HCT116 (cell line): ENCODE measurements at places on chromosomes 5 and 9. TPM values are rescaled to one million over a fixed set of nuclear protein-coding genes. Genes with fewer than 3 reads are reported as not detected.

CTSV gene
- total RNA-seq, result 15.5 TPM

PAM gene
- 257 TPM for total RNA-seq

SH3PXD2B gene
- total RNA-seq, result 27.5 TPM

C1QTNF2 gene
- total RNA-seq, result 0.15 TPM

GCNT1 gene
- total RNA-seq, result 5.8 TPM

KCNV2 gene
- not detected for total RNA-seq

SPATA31D4 gene
- total RNA-seq, result not detected

DNA sequence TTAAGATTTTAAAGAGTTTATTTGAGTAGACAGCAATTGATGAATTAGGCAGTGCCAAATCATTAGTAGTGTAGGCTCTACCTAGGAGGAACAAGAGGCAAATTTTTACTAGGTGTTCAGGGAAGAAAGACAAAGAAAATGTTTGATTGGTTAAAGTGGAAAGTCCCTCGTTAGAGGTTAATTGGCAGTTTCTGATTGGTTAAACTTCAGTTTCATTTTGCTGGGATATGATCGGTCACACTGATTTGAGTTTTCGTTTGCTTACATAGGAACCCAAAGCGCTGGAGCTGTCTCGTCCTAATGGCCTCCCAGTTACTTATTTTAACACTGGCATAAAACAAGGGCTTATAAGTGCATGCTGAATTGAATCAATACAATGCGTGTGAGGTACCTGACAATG is 15.1 kb downstream of the DMAC1 start:
- no peak overlapping the region for H3K4me3 ChIP-seq
- DNase-seq, result no peak
- H3K27ac ChIP-seq, result no peak overlapping the region
- no peaks in the 10 kb centered on the region for H3K27me3 ChIP-seq

- H3K27me3 ChIP-seq, result peaks cover 14% of the 10 kb centered on the region; the same call in 1 of the 2 replicates
- no peak within 1 kb of the TSS for H3K4me3 ChIP-seq
- H3K27ac ChIP-seq, result no peak within 1 kb of the TSS
- H3K4me1 ChIP-seq, result no peaks in the 10 kb centered on the region
Measured at GRCh38 chr5:55102348-55102747, at the start of gene GZMA. Gene GZMA, plus strand, starts transcription at chr5:55102646. Its CDS starts 37 bp downstream, at chr5:55102683.

DNA sequence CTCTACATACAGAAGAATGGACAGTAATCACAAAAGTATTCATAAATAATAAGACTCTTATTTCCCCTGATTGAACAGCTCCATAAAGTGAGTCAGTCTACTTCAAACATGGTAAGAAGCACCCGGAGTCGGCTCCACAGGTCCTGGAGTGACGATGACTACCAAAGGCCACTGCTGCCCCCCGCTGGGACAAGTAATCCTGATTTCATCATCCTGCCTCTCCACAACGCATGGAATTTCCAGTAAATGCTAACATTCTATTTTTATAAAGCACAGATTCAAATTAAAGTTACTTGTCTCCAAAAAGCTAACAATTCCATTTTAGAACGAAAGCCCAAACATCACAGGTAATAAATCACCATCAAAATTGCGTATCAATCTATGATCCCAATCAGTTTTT is 16.2 kb downstream of the ATPSCKMT start:
- no peak overlapping the region for H3K4me3 ChIP-seq
- DNase-seq, result peak; percentile 75
- peaks cover 32% of the 10 kb centered on the region for H3K4me1 ChIP-seq
- no peaks in the 10 kb centered on the region for H3K36me3 ChIP-seq
- H3K27me3 ChIP-seq, result no peaks in the 10 kb centered on the region

GRCh38 chr5:93599001-93599379 is 16.0 kb downstream of the NR2F1 start:
- DNase-seq, result no peak
- peaks cover 15% of the 10 kb centered on the region for H3K4me1 ChIP-seq
- no peaks in the 10 kb centered on the region for H3K36me3 ChIP-seq
- no peak overlapping the region for H3K4me3 ChIP-seq

- peak overlapping the region; percentile 99 for H3K27ac ChIP-seq
- H3K4me3 ChIP-seq, result peak overlapping the region; percentile 60
- H3K27me3 ChIP-seq, result no peaks in the 10 kb centered on the region
Measured at GRCh38 chr9:129139233-129139992, 28.2 kb downstream of the PTPA start.

DNA sequence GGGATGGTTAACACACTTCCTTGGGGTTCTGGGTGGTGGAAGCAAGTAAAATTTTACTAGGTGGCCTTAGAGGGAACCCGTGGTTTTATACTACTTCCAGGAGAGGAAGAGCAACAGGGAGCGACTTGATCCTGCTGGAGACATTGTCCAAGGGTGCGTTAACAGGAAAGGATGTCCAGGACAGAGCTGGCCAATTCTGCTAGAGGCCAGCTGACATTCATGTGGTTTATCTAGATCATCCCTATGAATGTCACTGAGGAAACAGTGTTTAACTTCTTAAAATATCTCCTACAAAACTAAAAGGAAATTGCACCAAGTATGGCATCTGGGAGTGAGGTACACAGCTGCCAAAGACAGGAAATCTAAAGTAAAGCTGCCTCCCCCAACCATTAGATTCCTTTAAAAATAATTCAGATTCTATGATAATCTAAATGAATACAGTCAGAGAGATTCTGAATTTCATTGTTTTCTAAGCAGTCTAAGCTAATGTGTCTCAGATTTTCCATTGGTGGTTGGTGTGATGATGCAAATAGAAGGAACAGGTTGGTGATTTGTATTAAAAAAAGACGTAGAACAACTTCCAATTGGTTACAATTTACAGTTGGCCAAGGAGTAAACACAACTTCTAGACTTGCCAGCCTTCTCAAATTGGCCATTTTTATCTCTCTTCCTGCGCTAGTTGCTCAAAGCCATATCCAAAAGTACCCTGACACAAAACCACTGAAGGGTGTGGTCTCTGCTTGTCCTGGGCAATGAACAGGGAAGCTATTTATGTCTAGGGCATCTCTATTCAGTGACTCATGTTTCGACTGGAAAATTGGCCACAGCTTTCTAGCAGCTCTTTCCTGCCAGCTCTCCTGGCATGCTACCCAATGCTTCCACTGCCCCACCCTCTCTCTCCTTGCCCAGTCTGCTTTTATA is 574.7 kb upstream of the MEF2C start:
- H3K27me3 ChIP-seq, result no peaks in the 10 kb centered on the region
- peak; percentile 86 for DNase-seq
- no peaks in the 10 kb centered on the region for H3K36me3 ChIP-seq

DNA sequence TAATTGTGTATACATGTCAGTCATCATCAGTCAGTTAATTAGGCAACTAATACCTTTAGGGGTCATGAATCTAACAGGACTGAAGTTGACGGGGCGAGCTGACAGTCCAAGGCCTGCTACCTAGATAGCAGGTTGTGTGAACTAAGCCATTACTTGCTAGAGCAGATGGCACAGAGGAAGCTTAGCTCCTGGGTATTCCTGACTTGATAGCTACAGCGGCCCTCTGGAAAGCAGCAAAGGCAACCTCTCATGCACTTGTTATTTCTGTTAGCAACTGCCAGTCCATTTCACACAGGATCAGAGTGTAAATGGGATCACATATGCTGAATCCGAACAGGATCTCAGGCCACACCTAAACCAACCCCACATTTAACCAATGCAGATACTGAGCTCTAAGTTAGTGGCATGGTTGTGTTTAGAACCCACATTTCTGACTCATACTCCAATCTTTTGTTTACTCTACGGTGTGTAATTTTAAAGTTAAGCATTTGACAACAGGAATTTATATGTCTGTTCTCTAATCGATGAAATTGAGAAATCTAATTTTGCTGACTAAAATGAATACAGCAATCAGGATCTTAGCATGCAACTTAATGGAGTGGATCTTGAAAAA is 521.3 kb upstream of the ZNF608 start:
- no peaks in the 10 kb centered on the region for H3K36me3 ChIP-seq
- no peak overlapping the region for H3K4me3 ChIP-seq
- no peak for DNase-seq
- H3K27me3 ChIP-seq, result no peaks in the 10 kb centered on the region
- no peaks in the 10 kb centered on the region for H3K4me1 ChIP-seq

GRCh38 chr5:132979367-132979940 is 16.0 kb upstream of the AFF4 start:
- no peaks in the 10 kb centered on the region for H3K36me3 ChIP-seq
- no peak overlapping the region for H3K27ac ChIP-seq
- no peak overlapping the region for H3K4me3 ChIP-seq

- H3K4me1 ChIP-seq, result peaks cover 13% of the 10 kb centered on the region
- H3K4me3 ChIP-seq, result peak overlapping the region; percentile 49
- no peaks in the 10 kb centered on the region for H3K36me3 ChIP-seq
- peak; percentile 57 for DNase-seq
- H3K27me3 ChIP-seq, result no peaks in the 10 kb centered on the region
Measured at GRCh38 chr5:5270958-5271785, 131.0 kb downstream of the ADAMTS16 start.

DNA sequence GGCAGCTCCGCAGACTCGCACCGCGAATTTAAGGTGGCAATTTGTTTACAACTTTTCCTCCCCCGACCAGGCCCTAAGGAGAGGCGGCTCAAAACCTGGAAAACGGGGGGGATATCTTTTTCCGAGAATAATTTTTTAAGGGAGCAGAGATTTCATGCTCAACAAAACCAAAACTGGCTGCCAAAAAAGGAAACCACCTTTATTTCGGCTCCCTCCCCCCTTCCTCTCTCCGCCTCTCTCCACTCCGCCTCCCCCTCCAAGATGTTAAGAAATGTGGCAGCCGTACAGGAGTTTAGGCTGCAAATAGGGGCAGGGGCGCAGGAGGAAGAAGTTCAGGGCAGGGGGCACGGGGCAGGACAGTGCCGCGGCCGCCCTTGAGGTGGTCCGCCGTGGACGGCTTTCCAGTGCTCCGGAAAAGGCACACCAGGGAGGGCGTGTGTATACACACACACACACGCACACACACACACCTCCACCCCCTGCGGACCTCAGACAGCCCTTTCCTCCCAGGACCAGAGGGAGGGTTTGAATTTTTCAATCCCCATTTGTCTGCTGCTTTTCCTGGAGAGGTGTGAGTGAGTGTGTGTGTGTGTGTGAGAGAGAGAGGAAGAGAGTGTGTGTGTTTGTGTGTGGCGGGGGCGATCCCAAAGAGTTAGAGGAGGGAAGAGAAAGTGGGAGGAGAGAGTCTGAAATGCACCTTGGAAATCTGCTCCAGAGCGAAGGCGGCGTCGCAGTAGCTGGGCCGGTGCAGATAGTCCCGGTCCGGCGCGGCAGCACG is 9.1 kb downstream of the PTCH1 start:
- H3K36me3 ChIP-seq, result no peaks in the 10 kb centered on the region
- peak overlapping the region; percentile 84 for H3K27ac ChIP-seq
- peak; percentile 63 for DNase-seq
- peak overlapping the region; percentile 72 for H3K4me3 ChIP-seq

- no peaks in the 10 kb centered on the region for H3K4me1 ChIP-seq
- H3K27me3 ChIP-seq, result no peaks in the 10 kb centered on the region
- H3K4me3 ChIP-seq, result no peak overlapping the region
- H3K27ac ChIP-seq, result no peak overlapping the region
- no peaks in the 10 kb centered on the region for H3K36me3 ChIP-seq
- DNase-seq, result no peak
Measured at GRCh38 chr5:53362521-53362941, 117.9 kb upstream of the FST start.

DNA sequence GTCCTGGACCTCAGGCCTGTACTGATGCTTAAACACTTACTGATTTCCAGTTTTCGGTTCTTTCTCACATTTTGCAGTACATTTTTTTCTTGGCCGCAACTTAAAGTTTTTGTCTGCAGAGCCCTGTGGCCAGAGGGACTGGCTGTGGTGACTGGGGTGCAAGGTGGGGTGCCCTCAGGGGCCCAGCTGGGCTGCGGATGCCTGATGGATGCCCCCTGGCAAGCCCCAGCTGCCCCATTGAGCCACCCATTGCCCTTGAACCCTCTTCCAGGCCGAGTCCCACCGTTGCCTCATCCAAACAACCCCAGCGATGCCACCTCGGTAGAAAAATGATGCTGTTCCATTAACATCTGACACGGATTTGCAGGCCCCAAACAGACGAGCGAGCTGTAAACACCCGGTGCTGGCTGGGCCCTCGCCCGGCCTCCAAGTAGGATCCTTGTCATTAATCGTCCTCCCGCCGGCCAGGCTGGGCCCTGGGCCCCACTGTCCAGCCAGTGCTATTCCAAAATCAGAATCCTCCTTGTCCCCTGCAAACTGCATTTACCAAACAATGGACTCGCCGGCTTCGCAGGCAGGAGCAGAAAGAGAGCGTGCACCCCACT is 107.9 kb downstream of the PHF2 start:
- H3K27ac ChIP-seq, result no peak overlapping the region
- no peak for DNase-seq
- no peaks in the 10 kb centered on the region for H3K27me3 ChIP-seq
- H3K4me1 ChIP-seq, result peaks cover 5% of the 10 kb centered on the region; the same call in 1 of the 2 replicates
- H3K36me3 ChIP-seq, result no peaks in the 10 kb centered on the region

- no peak for DNase-seq
- H3K4me3 ChIP-seq, result peak overlapping the region; percentile 95
- peaks cover 41% of the 10 kb centered on the region for H3K36me3 ChIP-seq
- H3K27ac ChIP-seq, result peak overlapping the region; percentile 67; the same call in 1 of the 2 replicates
- H3K4me1 ChIP-seq, result peaks cover 17% of the 10 kb centered on the region
Measured at GRCh38 chr9:89312222-89312571, 1.2 kb downstream of the CKS2 start.

DNA sequence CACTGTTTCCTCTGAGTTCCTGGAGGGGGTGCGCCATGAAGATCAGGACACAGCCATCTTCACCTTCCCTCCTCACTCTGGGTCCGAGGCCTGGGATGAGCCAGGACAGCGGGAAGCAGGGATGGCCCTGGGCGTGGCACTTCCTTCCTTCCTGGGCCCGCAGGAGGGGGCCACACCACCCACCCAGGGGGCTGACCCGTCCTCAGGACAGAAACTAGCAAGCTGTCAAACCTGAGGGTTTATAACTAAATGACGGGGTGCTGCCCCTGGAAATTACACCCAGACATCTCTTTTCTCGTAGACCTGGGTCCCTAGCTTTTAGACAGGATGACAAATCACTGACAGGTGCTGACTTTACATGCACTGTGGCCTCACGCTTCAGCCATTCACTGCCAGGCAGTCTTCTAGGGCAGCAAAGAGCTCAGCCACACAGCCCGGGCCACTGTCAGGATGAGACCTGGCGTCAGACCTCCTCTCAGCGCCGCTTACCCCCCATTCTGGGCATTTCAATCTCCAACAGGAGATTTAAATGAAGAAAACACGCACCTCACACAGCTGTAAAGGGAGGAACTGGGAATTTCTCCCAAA is 8.1 kb downstream of the FCN2 start:
- no peaks in the 10 kb centered on the region for H3K27me3 ChIP-seq
- H3K4me1 ChIP-seq, result no peaks in the 10 kb centered on the region
- no peak overlapping the region for H3K4me3 ChIP-seq
- no peak overlapping the region for H3K27ac ChIP-seq
- no peak for DNase-seq
- H3K36me3 ChIP-seq, result no peaks in the 10 kb centered on the region

GRCh38 chr5:148986636-148987035 is 76.2 kb downstream of the SH3TC2 start:
- H3K27me3 ChIP-seq, result no peaks in the 10 kb centered on the region
- no peak overlapping the region for H3K4me3 ChIP-seq
